Lower lobe of right lung (tissue), 2 donors: ENCODE measurements at places on chromosomes 1 and 21.

- DNase-seq: no peak
Measured at GRCh38 chr1:245386297-245386971, 231.6 kb downstream of the KIF26B start.

- DNase-seq: no peak
Measured at GRCh38 chr21:41477641-41478318, 30.2 kb downstream of the TMPRSS2 start.

DNA sequence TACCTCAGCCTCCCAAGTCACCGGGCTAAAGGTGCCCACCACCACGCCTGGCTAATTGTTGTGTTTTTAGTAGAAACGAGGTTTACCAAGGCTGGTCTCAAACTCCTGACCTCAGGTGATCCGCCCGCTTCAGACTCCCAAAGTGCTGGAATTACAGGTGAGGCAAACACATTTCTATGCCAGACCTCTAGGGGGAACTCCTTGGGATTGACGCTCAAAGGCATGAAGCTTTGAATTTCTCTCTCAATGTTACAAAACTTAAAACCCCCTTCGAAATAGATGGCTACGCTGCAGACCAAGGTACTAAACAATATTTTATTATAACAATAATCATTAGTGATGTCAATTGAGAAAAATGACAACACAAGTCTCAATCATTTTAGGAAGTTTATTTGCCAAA lies 330.0 kb downstream of the SETD4 start:
- no peak for DNase-seq

GRCh38 chr1:172162236-172162635 lies 258.2 kb upstream of the C1orf105 start:
- no peak for DNase-seq

- DNase-seq: no peak
Measured at GRCh38 chr1:3277011-3277471, 177.4 kb upstream of the ARHGEF16 start.

- no peak for DNase-seq
Measured at GRCh38 chr1:59605184-59605583, 209.6 kb upstream of the HOOK1 start.

DNA sequence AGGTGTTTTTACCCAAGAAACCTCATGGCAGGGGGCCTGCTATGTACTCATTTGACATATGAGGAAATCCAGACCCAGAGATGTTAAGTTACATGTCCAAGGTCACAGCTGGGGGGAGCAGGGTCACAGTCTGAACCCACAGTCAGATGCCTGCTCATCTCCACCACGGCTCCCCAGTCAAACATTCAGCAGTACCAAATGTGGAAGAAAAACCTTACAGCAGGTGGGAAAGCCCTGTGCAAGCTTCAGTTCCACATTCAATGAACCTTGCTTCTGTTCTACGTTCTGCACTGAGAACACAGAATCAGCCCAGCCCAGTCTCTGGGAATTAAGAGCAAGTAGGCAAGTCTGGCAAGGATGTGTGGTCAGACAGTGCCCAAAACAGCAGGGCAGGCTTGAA lies 35.2 kb downstream of the LRP8 start:
- no peak for DNase-seq

DNA sequence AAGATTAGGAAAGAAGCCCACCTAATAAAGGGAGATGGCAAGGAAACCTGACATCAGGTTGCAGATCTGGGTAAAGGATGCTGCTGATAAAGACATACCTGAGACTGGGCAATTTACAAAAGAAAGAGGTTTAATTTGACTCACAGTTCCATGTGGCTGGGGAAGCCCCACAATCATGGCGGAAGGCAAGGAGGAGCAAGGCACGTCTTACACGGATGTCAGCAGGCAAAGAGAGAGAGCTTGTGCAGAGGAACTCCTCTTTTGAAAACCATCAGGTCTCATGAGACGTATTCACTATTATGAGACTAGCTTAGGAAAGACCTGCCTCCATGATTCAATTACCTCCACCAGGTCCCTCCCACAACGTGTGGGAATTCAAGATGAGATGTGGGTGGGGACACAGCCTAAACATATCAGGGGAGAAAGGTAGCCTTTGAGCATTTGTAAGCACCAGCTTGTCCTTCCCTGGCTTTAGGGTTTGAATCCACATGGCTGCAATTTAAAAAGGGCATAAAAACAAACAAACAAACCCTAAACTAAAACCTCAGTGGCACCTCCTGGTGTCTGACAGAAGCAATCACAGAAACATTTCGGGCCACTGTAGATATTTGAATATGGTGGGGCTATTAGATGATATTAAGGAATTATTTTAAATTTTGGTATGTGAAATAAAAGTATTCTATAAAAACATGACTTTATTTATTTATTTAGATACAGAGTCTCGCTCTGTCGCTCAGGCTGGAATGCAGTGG lies 33.1 kb downstream of the SLC2A7 start:
- no peak for DNase-seq

GRCh38 chr1:170306948-170307347 lies 161.2 kb downstream of the NTMT2 start:
- no peak for DNase-seq

DNA sequence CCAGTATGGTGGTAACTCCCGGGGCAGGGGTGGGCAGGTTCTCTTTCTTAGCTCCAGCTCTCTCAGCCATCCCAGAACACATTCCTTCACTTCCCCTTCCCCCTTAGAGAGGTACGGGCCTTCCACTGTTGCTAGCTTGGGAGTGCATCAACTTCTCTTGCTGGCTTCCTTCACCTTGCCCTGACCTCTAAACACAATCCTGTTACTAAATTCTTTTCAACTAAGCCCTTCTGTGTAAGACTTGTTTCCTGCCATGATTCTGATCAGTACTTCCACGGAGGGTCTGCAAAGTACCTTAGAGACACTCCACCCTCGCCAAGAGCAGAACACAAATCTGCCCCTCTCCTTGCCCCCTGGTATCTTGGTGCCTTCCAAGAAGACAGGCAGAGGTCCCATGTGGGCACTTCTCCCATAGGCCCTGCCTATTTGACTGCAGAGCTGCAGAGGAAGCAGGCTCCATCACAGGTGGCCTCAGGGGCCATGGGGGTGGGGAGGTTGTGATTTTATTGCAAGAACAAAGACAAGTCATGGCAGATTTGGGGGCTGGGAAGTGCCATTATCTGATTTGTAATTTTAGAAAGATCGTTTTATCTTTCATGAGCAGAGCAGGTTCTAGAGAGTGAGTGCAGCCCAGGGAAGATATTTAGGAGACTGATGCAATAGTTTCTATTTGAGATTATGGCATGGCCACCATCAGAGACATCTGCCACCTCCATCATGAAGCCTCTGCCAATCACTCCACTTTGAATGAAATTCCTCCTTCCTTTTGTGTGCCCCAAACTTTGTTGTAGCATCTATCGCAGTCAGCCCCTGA lies 182.5 kb upstream of the JUN start:
- no peak for DNase-seq

- no peak for DNase-seq
Measured at GRCh38 chr1:153742411-153743142, 14.7 kb downstream of the INTS3 start.

- no peak for DNase-seq
Measured at GRCh38 chr1:41366455-41367287, 5.4 kb downstream of the FOXO6 start.

DNA sequence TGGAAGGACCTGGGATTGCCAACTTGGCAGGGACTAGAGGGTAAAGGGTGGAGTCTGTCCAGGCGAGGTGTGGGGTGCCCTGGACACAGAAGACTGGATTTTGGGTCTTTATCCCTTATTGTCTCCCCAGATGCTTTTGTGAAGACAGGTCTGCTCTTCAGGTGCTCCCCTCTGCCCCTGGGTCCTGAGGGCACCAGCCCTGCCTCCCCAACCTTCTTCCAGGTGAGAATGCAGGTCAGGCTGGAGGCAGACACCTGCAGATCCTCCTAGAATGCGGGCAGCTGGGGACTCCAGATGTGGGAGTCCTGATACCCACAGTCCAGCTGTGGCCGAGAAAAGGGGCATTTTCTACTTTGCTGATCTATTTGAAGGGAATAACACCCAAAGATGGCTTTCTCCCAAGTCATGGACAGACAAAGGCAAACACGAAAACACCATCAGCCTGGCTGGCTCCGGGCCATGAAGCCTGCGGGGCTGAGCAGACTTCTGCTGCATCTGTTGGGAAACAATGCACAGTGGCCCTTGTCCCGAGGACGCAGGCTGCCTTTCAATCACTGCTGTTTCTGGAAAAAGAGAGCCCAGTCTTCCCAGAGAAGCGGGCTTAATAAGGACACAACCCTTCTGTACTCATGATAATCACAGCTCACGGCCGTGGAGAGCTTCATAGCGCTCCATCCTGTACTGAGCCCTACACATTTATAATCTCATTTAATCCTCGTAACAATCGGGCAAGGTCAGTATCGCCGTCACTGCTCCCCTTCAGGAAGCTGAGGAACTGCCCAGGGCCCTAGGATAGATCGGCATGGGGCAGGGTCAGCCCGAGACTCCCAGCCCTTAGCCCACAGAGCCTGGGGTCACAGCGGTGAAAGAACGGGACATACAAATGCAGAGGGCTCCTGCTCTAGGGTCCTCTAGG lies 62.0 kb upstream of the ABCG1 start:
- DNase-seq: no peak

DNA sequence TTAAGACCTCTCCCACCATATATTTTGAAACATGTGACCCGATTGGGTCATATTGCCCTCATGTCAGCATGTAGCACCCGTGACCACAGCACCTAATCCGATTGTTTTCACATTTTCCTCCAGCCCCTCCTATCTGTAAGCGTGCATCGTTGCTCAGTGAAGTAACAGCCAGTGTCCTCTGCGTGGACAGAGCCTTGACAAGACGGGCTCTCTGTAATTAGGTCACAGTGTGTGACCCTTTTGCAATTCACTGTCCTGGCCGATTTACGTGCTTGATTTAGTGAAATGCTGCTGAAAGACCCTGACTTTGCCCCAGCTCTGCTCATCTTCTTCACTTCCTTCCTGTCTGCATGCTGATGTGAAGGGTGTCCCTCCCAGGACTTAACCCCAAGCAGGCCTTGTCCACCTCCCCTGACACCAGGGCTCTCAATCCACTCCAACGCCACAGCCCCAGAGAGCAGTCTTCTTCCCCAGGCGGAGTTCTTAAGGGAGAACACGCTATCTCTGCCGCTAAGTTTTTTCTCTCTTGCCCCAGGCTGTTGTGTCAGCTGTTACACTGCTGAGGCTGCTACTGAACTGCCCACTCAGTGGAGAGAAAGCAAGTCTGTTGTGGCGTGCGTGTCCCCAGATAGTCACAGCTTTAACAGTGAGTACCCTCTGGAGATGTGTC lies 19.4 kb downstream of the URB2 start:
- DNase-seq: no peak

DNA sequence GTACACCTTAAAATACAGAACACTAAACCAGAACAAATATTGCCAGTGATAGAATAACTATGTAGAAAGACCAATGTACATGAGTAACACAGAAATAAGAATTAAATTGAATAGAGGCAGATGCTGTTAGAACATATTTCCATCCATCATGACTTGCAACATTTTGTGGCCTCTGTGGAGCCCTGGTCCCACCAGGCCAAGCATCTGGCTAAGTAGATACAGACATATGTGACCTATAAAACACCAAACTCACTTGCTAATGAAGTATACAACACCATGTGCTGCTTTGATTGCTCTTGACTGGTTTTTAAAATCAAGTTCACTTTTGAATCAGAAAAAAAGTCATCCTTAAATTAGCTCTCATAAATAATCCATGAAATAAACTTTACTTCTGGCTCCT lies 20.5 kb downstream of the SLC19A2 start:
- DNase-seq: no peak

DNA sequence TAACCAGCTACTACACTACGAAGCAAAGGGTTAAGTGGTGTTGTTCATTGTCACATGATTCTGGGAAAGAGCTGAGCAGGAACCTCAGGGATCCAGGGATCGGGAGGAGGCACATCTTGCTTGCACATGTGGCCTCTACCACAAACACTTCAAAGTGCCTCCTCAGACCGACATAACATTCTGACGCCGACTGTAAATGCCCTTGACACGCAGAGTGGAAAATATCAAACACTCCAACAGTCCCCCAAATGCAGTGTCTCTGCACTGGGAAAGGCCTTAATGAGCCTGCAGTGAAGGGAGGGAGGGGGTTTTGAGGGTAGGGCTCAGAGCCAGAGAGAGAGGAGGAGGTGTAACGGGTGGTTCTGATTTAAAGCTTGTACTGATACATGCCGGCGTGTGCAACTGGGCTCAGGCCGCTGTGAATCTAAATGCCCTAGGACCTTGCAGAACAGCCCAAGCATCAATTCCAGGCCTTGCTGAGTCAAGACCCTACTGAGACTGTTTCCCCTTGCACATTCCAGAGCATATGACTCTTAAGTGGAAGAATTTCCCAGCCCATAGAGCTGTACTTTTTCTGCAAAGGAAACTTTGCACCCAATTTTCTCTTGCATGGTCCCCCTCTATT lies 163.7 kb downstream of the NTMT2 start:
- DNase-seq: no peak

GRCh38 chr1:33140153-33141149 lies 41.4 kb downstream of the TRIM62 start:
- no peak for DNase-seq

DNA sequence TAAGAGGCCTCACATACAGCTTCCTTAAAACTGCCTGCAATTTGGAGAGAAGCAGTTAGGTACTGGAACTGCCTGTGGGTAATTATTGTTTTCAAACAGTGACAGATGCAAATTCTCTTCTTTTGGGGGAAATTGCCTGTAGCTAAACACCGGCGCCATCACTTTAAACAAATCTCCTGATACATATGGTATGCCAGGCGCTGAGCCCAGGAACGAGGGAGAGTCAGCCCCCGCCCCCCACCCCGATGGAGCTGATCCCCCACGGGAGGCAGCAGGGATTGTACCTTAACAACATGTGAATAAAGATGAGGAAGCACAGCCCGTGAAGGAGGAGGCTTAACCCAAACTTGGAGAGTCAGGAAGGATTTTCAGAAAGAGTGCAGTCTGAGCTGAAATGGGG lies 7.1 kb downstream of the TMEM51 start:
- no peak for DNase-seq

DNA sequence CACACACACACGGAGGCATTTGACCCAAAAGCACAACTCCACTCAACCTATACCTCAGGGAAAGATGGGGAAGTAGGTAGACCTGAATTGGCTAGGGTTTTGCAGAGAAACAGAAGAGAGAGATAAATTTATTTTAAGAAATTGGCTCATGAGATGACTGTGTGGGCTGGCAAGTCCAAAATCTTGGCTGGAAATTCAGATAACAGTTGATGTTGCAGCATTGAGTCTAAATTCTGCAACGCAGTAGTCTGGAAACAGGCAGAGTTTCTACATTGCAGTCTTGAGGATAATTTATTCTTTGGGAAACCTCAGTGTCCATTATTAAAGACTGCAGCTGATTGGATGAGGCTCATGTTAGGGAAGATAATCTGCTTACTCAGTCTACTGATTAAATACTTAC lies 4.3 kb upstream of the LCE2B start:
- no peak for DNase-seq

DNA sequence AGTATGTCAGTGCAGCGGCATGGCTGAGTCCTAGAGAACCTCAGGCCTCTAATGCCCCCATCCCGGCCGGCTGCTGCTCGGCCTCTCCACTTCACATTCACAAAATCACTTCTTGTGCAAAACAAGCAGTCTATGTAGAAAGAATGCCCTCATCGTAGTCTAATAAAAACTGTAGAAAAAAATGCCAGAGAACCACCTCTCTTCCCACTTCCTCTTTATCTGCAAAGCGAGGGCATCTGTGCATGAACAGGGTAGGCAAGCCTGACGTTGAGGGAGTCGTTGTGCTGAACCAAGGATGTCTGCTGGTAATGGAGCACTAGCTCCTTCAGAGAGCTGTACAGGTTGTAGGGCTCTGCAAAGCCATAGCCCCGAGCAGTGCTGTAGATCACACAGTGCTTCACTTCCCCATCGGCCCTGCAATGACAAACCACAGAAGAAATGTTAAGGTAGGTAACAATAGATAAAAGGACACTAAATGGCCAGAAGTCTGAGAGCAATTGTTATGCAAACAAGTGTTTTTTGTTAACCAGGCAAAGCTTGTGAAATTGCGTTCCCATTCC lies 88.9 kb downstream of the PIK3R3 start:
- DNase-seq: no peak
